ENCODE measurements at places on chromosomes 12 and 14.

DNA sequence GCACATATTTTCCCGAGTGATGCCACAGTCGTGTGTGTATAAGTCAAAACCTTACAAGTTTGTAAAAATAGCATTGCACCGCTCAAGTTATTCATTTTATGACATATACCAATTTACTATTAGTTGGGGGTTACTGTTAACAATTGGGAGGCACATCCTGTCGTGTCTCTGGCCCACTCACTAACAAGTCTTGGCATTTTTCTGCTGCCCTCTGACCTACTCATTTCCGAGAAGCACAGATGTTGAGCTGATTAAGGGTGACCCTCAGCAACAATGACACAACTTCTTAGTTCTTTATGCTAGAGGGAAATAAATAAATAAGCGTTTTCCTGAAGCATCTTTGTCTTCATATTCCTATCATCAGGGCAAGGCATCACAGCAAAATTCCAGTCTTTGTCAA is 6.8 kb upstream of the ATG14 start:
- no peak for DNase-seq

- no peak for DNase-seq
These were observed 17.4 kb downstream of the DNAH10 start for GRCh38 chr12:123779551-123779950.

DNA sequence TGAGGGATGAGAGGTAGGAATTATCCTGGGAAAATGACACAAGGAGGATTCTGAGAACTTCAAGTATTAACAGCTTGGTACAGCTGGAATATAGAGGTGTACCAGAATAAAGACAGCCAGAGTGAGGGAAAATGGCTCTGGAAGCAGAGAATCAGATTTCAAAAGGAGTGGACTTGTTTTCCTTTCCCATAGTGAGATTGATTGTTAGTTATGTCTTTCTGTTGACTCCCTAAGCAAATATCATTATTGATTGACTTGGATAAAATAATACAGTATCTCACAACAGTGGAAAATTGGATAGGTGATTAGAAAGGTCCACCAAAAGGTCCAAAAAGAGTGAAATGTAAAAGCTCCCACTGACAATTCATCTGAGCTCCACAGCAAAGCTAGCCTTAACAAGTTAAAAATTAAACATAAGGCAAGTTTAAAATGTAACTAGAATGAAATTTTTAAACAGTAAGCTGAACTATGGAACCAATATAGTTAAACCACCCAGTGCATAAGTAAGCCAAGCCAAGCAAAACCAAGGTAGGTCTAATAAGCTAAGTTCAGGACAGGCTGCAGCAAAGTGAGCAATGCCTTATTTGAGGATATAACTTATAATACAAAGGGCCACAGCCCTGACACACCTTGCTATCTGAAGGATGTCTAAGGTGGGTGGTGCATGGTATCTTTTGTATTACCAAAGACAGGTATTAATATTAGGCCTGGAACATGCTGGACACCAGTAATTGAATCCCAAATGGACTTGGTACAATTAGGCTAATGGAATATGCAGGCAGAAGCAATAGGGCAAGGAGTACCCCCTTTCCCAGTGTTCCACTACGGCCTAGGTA is 21.8 kb downstream of the ENTPD5 start:
- DNase-seq, result no peak

GRCh38 chr14:28676479-28676878 is 90.1 kb upstream of the FOXG1 start:
- no peak for DNase-seq

DNA sequence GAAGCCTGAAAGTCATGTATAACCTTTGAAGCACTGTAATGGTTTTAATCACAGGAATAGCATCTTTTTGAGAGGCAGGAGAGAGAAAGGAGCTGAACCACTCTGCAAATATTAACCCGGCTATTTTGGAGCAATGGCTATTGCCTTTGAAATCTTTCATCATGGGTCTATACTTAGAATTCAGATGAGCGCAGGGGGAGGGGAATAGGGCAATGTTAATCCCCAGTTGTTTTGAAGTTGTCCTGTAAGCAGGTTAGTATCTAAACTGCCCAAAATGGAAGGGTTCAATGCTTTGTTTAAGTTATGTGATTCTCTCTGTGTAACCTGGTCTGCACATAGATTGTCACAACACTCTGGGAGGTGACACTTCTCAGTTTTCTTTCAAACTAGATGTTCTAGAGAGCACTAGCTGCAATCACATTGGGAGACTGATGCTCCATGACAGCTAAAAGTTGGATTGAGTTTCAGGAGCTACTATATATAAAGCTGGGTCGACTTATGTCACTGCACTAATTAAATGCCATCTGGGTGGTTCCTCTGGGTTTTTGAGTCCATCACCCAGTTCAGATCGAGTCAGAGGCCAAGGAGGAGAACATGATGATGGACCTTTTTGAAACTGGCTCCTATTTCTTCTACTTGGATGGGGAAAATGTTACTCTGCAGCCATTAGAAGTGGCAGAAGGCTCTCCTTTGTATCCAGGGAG is at the start of gene MYF6:
Gene MYF6 (plus strand): TSS at position 509 of the 704 bp plus-strand sequence. CDS start 86 bp downstream, at position 595.
- DNase-seq, result no peak

DNA sequence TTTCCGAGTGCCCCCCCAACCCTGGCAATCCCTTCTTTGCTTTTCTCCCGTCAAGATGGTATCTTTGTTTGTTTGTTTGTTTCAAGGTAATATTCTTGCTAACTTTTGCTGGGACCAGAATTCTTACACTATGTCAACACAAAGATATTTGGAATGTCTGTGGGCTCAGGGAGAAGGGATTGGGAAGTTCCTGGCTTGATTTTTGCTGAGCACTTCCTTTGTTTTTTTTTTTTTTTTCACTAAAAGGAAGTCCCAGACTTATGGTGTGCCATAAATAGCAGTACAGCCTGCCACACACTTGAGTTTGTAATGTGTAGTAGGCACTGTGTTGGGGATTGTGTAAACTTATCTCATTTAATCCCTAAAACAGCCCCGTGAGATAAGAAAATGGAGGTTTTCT is 11.2 kb upstream of the RNU6-7 start:
- DNase-seq, result no peak

- peak; percentile 17 for DNase-seq
These were observed 16.7 kb downstream of the LGR5 start for GRCh38 chr12:71456316-71456715.

GRCh38 chr14:68979722-68980451 is 785 bp upstream of the ACTN1 start:
- no peak for DNase-seq

DNA sequence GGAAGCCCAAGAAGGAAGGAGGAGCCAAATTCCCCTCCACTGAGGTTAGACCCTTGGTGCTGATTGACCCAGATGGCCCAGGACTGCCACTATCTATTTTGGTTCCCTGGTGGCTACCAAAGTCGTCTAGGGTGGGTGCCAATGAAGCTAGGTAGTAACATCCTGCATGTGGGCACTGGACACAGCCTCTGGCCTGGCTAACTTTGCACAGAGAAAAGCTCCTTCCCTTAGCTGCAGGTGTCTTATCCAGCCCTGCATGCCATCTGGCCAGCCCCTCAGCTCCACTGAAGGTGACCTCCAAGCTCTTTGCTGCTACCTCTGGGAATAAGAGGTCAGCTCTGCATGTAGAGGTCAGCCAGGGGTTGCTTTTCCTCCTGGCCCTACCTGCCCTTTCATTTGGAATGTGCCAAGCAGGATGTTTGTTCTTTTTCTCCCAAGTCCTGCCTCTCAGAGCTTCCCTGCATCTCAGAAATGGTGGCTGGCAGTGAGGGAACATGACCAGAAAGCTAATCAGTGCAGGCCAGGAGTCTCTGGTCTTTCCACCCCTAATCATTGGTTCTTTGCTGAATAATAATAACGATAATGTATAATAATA is 34.0 kb downstream of the JDP2 start:
- DNase-seq, result no peak

DNA sequence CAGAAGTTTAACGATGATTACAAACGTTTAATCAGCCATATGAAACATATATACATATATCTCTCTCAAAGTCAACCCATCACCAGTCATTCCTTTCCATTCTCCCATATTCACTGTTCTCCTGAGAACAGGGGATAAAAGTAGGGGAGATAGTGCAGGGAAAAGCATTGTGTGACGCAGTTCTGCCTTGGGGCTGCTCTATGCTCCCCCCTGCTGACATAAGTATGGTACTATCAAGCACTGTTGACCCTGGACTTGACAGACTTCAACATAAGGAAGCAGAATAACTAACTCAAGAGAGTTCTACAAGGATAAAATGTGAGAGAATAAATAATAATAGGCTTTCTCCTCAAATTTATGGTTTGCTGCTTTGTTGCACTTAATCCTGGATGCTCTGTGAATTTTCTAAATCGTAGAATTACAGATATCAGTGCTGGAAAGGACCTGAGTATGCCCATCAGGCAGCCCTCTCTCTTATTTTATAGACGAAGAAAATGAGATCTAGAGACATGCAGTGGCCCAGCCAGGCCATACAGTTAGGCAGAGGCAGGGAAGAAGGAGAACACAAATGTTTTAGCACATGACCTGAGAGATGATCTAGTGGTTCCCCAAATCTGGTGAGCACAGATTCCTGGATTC is 87.2 kb downstream of the SCN8A start:
- peak; percentile 12 for DNase-seq

- DNase-seq, result no peak
These were observed 103.8 kb upstream of the HMGA2 start for GRCh38 chr12:65720136-65721130.

DNA sequence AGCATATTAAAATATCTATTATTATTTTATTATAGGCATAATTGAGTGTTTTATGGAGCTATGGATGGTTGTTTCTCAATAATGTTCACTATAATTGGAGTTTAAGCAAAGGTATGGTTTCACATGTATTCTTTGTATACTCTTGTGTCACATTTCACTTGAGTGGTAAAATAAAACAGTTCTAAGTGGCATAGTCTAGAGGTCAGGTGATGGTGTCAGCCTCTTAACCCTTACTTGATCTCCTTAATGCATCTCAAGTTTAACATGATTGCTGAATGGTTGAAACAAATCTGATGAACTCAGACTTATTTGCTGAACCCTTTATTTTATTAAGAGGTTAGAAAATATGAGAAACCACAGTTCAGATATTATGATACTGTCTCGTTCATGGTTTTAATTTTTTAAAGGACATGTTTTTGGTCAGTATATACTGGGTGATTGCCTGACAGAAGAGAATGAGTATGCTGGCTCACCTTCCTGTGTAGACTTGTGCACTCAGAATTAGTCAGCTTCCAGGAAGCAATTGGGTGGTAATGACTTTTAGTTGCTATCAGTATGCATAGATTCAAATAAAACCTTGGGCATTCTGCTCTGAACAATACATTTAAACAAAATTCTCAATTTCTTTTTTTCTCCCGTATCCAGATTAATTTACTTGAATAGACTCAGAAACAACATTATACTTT is 464.6 kb downstream of the PCNX1 start:
- DNase-seq, result no peak

DNA sequence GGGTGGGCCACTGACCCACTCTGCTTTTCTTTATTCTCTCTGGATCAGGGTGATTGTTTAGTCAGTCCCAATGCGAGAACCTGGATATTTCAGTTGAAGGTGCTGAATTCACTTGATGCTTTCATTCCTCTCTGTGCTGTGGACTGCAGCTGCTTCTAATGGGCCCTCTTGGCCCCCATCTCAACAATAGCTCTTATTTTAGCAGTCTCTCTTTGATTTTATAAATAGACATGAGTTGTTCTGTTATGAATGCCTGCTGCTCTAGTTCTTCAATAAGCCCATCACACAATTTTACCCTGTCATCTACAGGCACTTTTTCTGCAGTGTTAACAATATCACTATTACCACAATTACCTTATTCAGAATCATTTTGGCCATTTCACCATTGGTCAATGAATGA is 54.1 kb upstream of the YARS2 start:
- no peak for DNase-seq

DNA sequence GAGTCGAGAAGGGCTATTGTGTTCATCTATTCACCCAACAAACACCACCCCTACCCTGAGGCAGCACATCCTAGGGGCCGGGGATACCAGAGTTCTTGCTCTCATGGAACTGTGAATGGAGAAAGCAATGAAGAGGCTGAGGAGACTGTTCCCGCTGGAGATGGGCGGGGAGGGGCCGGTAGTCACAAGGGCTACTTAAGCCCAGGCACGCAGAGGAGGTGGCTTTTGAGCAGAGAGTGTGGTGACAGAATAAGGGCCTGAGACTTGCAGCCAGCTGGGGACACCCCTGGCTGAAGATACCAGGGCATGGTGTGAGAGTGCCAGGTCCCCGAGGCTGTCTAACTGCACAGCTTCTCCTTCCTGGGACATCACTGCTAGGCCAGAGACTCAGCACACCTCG is 114.1 kb upstream of the EVL start:
- DNase-seq, result no peak

GRCh38 chr12:67519484-67520433 is 128.8 kb upstream of the DYRK2 start:
- DNase-seq, result no peak

GRCh38 chr12:124623344-124624035 is 56.1 kb upstream of the NCOR2 start:
- no peak for DNase-seq

DNA sequence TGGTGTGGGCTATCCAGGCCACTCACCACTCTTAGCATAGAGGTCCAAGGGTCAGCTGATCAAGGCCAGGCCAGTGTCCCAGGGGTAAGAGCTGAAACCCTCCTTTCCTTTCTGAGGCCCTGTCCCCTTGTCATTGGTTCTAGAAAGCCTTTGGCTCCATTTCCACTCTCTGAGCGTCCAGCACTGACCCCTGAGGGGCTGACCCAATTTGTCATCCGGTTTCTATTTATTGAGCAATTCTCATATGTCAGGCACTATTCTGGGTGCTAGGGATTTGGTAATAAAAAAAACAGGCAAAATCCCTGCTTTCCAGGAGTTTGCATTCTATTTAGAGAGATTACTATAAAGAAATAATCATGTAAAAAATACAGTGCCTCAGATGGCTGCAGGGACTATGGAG is 3.4 kb downstream of the KRT77 start:
- no peak for DNase-seq

DNA sequence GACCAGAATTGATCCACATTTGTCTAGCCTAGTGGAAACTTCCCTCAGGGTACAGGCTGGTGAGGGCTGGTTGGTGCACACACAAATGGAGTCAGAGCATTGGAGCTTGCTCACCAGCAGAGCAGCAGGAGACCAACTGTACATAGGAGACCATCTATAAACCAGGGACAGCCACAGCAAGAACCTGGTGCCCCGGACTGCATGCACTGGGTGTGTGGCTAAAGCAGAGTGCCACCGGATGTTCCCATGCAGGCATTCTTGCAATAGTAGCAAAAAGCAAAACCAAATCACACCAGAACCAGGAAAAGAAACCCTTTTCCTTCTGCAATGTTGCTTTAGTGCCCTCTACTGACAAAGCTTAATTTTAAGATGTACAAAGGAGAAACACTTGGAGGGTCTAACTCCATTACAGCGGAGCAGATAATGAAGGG is 136.4 kb downstream of the MDGA2 start:
- DNase-seq, result no peak

- no peak for DNase-seq
These were observed 118.2 kb upstream of the KITLG start for GRCh38 chr12:88698471-88698870.

- DNase-seq, result no peak
These were observed 26.8 kb upstream of the NAP1L1 start for GRCh38 chr12:76111209-76111749.

DNA sequence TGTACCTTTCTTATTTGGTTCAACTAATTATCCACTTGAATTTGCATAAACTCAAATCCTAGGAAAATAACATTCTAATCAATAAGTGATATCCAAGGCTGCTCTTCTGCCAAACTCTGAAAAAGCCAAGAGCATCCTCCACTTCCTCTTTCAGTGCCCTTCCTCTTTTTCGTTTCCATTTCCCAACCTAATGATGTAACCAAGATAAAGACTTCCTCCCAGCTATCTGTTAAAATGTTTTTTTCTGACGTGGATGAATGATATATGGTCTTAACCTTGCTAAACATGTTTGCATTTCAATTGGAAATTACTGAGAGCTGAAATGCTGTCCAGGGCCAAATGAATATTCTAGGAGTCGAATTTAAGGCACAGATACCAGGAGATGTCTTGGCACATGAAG is 459.5 kb upstream of the PDE3A start:
- DNase-seq, result no peak
